ENCODE measurements at places on chromosomes 16 and 17.

DNA sequence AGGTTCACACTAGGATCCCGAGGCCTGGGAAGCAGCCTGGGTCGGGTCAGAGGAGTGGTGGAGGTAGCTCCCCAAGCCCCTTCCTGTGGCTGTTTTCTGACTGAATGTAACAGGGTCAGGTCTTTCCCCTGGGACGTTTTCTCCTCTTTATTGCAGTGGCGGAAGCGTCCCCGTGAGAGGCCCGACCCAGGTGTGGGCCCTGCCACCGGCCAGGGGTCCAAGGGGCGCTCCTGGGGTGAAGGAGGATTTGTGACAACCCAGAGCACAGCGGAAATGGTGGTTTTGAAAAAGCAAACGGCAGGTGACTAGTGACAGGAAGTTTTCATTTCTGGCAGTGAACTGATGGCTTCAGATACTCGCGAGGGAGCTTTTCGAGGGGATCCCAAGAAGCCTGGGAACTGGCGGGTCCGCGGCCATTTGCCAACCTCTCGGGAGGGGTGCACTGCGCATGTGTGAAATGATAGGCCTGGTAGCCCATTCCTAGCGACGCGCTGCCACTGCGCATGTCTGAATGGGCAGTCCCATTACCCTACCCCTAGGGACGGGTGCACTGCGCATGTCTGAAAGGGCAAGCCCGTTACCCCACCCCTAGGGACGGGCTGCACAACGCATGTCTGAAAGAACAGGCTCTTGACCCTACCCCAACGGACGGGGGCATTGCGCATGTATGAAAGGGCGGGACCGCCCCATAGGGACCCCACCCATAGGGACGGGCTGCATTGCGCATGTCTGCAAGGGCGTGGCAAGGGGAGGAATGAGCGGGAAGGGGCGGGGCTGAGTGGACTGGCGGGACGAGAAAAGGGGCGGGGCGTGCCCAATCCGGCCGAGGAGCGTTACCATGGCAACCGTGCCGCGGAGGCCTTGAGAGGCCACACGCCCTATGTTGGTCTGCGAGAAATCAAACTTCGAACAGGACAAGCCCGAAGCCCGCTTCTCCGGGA is 1747.9 kb downstream of the TP53TG3F start:
- no peak for DNase-seq

GRCh38 chr17:21242026-21242697 is 11.0 kb downstream of the NATD1 start:
- DNase-seq: no peak

DNA sequence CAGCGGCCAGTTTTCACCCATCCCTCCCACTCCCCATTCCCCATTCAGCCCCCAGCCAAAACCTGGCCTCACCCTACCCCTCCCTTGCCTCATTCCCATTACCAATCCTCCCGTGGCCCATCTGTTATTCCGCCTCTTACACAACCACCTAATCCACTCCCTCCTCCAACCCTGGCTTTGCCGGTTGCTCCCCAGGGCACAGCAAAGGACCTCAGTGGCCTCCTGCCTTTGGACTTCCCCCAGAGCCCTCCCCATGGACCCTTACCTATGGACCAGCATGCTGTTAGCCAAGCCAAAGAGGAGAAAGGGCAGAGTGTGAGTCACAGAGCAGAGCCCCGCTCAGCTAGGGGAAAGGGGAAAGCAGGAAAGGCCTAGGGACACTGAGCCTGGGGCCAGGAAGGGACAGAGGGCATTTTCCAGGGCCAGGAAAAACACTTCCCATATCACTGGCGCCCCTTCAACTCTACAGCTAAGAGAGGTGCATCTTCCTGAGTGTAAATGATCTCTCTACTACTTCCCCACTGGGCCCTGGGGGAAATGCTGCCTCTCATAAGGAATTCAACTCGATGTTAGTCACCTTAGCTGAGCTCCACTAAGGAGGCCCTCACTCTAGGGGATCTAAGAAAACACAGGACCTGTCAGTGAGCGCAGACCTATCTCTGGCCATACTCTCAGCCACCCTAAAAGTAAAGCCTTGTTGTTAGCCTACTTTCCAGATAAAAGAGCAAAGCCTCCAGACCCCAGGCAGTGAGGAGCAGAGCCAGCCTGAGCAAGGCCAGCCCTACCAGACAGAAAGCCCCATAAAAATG is 10.6 kb downstream of the PEMT start:
- no peak for DNase-seq

DNA sequence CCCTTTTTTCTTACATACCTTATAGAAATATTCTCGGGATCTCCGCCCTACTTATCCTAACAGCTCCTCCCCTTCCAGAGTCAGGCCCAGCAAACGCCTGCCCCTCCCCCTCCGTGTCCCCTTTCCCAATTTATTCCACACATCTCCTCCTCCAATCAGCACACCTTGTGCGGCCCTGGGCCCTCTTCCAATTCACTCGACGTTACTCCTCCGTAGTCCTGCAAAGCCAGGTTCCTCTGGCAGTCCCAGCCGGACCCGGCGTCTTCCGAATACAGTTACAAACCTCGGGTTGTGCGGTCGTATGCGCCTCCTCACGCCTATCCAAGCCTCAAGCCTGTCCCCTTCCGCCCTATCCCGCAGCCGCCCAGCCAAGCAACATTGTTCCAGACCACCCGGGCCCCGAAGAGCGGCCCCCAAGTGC is 677 bp downstream of the CBX1 start:
- DNase-seq: no peak

DNA sequence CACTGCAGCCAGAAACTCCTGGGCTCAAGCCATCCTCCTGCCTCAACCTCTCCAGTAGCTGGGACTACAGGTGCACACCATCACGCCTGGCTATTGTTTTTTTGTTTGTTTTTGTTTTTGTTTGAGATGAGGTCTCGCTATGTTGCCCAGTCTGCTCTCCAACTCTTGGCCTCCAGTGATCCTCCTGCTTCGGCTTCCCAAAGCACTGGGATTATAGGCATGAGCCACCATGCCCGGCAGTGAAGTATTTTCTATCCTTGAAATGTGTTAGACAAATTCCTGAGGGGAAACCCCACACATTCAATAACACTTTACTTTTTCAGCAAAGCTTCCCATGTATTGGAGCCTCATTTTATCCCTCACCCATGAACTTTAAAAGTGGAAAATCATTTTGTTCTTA is 81.2 kb upstream of the KIFC3 start:
- no peak for DNase-seq

DNA sequence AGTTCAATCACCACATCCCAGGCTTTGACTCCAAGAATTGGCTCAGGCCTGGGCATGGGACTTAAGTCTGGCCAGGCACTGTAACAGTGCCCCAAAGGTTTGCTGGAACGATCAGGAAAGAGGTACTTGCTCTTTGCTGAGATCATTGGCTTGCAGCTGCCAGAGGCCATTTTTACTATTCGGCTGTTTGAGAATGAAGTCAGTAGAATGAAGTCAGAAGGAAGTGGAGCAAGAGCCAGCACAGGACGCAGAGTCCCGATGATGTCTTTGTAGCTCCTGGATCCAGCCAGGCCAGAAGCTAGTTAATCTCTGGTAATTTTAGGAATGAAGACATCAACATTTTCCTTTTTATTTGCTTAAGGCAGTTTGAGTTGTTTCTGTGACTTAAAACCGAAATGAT is 195.5 kb downstream of the RAB11FIP4 start:
- DNase-seq: no peak
